ENCODE measurements at places on chromosomes 6 and 20.

DNA sequence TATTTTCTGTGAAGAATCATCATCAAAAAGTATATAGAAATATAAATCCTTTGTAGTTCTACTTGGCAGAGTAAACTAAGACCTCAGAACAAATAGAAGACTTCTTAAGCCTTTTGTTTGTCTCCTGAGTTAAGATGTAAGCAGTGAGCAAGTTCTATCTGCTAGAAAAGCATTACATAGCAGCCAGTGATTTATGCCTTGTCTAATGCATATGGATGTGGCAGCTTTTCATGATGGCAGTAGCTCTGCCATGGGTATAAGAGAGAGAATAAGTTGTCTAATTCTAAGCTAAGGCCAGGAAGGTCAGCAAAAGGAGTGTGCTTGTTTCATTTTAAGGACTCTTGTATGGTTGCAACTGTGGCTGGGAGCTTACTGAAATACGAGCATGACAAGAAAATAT, 920.2 kb downstream of the GRIK2 start:
- no peak for DNase-seq

DNA sequence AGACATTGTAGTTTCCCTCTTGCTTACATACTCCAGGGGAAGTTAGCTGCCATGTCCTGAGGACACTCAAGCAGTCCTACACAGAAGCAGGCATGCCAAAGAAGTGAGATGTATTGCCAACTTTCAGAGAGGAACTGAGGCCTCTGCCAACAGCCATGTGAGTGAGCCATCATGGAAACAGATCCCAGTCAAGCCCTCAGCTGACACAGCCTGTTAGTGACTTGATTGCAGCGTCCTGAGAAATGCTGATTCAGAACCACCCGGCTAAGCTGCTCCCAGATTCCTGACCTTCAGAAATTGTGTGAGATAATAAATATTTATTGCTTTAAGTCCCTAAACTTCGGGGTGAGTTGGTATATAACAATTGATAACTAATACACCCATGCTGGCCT, 38.1 kb downstream of the GSTA2 start:
- DNase-seq: no peak

DNA sequence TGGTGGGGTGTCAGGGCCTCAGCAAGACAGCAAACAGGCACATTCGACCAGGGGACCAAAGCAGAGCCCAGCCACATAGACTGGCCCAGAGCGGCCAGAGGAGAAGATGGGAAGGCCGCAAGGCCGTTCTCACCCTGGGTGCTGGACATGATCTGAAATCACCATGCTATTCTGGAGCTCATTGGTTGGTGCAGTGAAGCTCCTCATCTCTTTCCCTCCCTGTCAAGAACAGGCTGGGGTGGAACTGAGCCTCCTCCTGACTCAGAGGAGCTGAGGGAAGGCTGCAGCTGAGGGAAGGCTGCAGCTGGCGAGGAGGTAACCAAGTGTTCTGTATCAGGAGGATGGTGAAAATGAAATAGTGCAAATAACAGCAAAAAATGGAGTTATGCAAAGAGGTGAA, 80.0 kb downstream of the AKAP7 start:
- DNase-seq: no peak

DNA sequence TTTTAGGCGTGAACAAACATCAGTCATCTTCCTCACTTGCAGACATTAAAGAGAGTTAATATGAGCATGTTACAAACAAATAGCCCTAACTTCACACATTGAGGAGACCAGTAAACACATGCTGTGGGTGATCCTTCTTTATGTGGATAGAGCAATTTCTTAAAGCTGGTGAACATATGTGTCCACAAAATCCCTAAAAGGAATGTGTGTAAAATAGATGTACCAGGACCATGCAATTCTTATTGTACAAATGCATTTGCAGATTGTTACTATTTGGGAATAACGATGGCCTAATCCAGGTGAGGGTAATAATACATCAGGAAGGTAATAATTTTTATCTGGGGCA, 228.9 kb downstream of the ALDH8A1 start:
- no peak for DNase-seq

GRCh38 chr6:108621117-108621516, 60.4 kb downstream of the FOXO3 start:
- no peak for DNase-seq

DNA sequence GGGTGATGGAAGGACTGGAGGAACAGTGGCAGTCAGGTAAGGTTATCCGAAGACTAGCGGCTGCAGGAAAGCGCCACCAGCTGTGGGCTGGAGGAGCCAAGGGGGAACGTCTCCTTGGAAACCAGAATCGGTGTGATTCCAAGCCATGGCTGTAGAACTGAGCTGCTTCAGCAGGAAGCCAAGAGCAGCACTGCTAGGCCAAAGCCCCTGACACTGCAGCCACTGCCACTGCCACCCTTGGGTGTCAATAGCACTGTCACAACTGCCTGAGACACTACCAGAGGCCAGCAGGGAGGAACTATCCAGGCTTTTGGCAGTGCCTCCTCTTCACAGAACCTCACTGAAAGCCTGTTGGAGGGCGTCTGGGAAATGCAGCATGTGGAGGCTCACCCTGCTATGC, 289.6 kb upstream of the SUPT3H start:
- DNase-seq: no peak

DNA sequence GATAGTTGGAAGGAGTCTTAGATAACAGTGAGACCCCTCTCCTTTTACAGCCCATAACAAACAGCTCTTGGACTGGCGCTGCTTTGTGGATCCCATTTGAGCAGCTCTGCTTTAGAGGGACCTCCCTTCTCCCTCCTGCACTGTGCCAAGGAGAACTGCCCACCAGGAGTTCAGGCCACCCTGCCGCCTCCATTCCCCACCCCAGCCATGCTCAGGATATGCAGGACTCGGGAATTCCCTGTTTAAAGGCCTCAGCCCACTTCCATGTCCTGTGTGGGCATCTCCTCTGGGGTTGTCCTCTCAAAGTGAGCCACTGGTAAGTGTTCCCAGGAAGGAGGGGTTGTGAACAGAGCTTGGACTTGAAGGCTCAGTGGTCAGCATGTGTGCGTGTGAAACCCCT, 312.6 kb upstream of the RNF24 start:
- no peak for DNase-seq

GRCh38 chr6:42341771-42342553, 109.8 kb downstream of the TRERF1 start:
- DNase-seq: no peak

DNA sequence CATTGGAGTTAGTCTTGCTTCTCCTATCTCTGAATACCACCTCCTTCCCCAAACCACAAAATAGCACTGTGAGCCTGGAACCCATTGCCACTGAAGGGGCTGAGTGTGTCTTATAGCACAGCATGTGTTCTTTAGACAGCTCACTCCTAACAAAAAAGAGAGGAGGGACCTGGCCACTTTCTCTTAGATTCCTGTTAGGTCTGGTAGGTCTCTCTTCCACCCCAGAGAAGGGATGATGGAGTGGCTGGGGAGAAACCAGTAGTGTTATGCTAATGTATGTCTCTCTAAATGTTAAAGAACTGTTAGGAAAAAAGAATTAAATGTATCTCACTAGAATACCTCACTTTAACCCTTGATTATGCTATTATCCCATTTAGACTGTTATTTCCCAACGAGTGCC, 340.3 kb downstream of the EPHA7 start:
- no peak for DNase-seq

DNA sequence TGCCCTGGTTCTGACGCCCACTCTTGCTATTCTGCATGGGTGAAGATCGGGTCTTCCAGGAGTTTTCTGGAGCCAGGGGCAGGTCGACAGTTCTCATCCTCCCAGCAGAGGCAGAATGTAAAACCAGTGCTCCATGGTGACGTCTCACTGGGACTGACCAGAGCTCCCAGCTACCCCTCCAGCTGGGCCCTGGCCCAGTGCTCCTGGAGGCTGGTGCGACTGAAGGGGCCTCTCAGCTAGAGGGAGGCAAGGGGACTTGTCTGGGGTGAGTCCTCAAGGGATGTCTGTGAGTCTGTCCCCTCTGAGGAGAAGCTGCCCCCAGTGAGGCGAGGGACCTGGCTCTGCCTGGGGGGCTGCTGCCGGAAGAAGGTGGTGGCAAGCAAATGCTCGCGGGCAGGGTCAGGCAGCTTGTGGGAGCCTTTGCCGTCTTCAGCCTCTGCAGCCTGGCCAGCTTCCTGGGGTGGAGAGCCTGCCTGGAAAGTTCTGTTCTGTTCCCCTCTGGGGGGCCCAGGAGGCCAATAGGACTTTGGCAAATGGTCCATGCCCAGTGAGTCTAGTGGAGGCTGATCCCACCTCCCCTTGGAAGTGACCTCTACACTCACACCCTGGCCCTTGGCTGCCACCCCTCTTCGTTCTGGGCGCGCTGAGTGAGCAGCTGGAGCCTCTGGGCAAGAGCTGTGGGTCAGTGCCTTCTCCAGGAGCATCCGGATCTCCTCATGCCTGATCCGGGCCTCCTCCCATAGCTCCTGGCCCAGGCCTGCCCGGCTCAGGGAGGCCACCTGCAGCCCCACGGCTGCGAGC, 47.5 kb downstream of the KIAA1755 start:
- DNase-seq: no peak

DNA sequence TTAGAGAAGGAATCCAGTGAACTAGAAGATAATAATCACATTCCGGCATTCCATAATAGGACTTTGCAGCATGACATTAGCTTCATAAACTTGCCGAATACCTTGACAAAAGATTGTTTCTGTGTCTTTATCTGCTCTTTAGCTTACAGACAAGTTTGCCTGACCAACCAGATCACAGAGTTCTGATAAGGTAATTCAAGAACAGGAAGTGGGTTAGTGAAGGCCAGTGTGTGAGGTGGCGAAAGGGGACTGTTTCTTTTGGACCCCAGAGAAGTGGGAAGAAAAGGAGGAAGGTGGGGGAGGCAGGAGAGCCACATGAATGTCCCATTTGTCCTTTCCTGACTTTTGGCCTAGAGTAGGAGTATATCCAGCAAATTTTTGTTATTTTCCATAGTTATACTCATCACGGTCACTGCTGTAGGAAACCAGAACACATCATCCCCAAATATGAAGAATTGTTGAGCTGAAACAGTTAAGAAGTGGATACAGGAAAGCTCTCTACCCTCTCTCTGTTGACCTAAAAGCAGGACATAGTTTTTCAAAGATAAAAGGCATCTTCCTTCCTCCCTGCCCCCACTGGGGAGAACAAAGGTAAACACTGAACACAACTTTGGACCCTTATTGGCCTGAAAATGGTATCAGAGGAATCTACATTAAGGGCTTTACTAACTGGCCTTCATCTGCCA, 72.4 kb upstream of the TNFAIP3 start:
- no peak for DNase-seq

- DNase-seq: no peak
Observed at GRCh38 chr6:137937834-137938233, 70.8 kb downstream of the TNFAIP3 start.

DNA sequence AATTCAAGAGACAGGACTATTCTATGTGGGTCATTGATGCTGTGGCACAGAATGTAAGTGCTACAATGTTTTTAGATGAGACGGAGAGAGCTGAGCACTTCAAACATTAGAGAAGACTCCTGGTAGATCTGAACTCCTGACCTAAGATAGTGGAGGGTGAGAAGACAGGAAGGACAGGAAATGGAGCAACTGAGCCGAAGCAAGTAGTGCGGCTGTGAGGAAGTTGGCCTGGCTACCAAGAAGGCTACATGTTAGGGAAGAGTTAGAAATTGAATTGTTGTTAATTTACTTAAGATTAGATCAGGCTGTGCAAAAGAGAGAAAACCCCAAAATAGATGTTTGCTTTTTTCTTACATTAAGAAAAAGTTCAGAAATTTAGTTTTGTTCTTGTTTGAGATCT, 14.4 kb upstream of the MLIP start:
- DNase-seq: no peak

DNA sequence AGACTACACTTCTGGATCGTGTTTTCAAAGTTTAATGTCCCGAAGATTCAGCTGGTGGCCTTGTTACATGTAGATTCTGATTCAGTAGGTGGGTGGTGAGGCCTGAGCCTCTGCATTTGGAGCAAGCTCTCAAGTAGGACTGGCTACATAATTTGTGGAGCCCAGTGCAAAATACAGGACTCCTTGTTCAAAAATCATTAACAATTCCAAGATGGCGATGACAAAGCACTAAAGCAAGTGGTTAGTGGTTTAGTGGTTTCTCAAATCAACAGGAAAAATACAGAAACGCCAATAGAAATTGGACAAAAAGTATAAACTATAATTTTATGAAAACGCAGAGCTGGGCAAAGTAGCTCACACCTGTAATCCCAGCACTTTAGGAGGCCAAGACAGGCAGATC, 133.7 kb upstream of the STMND1 start:
- DNase-seq: no peak

DNA sequence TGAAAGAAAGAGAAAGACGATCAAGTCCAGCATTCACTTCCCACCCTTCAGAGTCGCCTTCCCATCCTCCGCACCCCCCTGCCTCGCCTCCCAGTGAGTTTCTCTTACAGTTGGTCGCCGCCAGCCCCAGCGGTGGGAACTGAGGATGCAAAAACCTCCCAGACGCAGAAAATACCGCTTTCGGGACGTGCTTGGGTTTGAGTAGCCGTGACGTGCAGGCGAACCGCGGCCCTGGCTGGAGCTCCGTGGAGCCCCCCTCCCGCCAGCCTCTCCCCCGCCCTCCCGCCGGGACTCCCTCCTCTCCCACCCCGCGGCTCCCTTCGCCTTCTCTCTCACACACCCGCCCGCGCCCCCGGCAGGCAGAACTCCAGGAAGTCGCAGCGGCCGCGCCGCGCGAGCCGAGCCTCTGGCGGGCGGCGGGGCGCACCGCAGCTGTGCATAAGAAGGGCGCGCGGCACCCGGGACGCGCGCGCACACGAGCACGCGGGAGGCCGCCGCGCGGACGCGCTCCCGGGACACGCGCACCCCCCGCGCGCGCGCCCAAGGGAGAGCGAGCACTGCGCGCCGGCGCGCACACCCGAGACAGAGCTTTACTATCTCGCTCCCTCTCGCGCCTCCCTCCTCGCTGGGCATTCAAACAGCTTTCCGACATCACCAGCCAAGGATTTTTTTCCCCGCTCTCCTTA, at the start of gene ADGRB3:
Gene ADGRB3, plus strand, starts transcription at position 557 of the 686 bp plus-strand sequence. CDS start 3,394 bp downstream, outside the sequence.
- no peak for DNase-seq
